ENCODE measurements at places on chromosomes 11 and 22. TPM values are rescaled to one million over a fixed set of nuclear protein-coding genes. Genes with fewer than 3 reads are reported as not detected.

TMEM126B gene
- 49.0 TPM for total RNA-seq

SERHL2 gene
- 1.4 TPM for total RNA-seq

TMPRSS5 gene
- 1.6 TPM for total RNA-seq

DNA sequence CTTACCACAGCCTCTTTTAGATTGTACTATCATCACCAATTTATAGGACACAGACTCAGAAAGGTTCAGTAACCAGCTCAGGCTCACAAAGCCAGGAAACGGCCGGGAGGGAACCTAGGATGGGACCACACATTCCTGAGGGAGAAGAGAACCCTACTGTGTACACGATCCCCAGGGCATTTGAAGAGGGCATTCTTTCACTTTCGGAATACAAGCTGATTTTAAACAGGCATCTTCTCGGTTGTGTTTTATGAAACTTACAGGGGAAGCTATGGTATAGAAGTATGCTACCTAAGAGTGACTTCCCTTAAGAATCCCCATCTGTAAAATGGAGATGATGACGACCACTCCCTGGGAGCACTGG, 19.0 kb downstream of the SMCO4 start:
- no peak for DNase-seq

DNA sequence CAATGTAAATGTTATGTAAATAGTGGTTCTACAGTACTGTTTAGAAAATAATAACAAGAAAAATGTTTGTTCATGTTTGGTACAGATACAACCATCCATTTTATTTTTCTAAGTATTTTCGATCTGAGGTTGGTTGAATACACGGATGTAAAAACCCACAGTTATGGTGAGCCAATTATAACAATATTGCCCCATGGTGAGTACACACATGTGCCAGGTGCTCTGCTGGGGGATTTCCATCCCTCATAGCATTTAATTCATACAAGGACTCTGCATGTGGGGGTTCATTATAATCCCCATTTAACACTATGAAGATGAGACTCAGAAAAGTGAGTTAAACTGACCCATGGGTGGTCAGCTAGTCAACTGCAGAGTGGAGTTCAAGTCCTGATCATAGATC, 23.3 kb upstream of the TTC28 start:
- no peak for DNase-seq

GRCh38 chr11:64141081-64141783, 24.7 kb downstream of the MACROD1 start:
- DNase-seq: no peak

DNA sequence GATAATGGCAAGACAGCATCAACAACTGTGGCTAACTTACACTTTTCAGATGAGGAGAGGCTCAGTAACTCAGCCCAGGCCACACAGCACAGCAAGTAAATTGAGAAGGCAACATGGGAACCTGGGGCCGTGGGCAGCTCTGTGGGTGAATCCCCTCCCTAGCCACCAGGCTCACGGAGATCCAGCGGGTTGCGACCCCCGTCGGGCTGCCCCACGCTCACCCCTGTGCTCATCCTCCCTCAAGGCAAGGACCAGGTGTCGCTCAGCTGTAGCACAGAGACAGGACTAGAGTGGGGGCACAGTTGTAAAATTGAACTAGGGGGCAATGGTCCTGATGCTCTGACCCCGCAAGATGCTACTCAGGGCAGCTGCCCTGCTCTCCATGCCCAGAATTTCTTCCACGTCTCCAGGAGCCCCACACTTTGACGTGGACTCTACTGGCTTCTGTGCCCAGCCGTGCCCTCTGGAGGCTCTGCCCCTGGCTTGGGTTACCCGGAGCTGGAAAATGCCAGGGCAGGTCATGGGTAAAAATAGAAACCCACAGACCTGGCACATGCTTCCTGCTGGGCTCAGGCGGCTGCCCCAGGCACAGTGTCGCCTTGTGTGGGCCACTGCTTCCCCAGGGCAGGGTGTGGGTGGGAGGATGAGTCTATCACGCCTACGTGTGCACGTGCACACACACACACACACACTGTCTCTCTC, 9.0 kb downstream of the TUBA8 start:
- no peak for DNase-seq
